Stimulated activated CD4-positive, alpha-beta T cell treated with anti-CD3 and anti-CD28 coated beads, Interleukin-1b, Interleukin-23, amount 100 ng/mL, for 1 hour (primary cell): ENCODE measurements at places on chromosomes 7 and 10.

DNA sequence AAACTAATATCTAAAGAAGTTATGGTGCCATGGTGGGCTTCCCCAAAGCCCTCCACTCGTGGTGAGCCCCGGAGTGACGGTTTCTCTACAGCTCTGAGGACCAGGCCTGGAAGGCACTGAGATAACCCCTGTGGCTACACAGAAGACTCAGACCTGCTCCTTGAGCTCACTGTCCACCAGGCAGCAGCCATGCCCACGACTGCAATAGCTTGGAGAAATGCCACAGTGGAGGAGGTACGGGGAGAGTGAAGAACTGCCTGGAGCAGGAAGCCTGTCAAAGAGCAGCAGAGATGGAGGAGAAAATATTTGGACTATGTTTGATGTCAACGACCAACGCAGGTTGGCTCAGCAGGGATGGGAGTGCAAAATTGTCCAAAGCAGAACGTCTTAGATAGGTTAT, 300.1 kb upstream of the NPSR1 start:
- DNase-seq = no peak

DNA sequence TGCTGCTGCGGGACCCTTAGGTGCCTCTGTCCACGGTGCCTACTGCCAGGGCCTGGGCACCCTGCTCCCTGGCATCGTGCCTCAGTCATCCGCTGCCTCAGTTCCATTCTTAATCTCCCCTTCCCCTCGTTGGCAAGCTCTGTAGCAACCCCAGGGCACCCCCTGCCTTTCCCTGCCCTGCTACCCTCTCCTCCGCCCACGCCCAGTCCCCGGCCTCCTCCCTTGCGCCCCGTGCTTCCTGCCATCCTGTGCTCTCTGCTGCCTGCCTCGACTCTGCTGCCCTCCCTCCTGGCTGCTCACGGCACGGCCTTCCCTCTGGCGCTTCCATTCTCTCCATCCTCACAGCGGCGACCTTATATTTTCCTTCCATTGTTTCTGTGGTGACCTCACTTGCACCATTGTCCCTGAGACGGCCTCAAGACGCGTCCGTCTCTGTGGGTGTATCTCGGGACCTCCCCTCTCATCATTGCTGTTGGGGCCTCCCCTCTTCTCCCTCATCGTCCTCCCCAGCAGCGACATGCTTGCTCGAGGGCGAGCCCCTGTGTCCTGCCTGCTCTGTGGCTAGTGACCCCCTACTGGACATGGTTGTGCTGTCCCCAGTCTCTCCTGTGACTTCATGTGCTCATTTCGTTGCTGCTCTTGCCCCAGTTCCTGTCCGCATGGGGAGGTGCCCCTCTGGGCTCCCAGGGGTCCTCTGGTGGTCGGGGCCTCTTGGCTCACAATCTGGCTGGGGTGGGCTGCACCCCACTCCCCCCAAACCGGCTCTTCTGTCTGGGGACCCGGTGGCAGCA, 35.3 kb downstream of the AGAP3 start:
- DNase-seq = no peak

DNA sequence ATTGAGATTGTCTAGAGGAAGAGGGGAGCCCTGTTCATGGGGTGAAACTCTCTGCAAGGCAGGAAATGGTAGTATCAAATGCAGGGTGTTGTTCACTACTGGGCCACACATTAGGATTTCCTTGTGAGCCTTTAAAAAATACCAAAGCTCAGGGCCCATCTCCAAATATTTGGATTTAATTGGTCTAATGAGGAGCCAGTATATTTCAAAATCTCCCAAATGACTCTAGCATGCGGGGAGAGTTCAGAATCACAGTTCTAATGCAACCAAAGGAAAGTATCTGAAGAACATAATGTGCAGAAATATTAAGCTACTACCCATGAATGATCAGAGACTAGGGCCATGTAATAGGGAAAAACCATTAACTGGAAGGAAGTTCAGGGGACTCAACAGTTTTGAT, 27.3 kb downstream of the JCAD start:
- DNase-seq = no peak

DNA sequence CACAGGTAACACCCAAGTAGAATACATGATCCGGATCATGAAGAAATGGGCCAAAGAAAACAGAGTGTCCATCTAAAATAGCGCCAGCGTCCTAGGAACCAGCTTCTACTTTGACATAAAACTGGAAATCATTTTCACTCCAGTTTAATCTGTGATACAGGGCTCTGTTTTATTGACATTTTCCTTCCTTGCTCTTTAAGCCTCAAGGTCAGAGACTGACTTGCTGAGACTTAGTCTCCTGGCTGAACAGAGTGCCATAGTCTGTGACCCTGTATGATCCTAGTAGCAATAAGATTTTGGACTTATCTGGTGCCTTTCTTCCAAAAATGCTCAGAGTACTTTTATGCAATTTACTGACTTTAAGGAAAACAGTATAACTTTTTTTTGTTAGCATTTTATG, 41.7 kb upstream of the UBN2 start:
- DNase-seq = no peak

GRCh38 chr7:80197627-80198026, 63.0 kb downstream of the GNAI1 start:
- no peak for DNase-seq

- DNase-seq = no peak
Measured at GRCh38 chr10:118764195-118764594, 9.4 kb upstream of the CACUL1 start.

GRCh38 chr7:122528879-122529481, 169.9 kb downstream of the RNF133 start:
- no peak for DNase-seq

DNA sequence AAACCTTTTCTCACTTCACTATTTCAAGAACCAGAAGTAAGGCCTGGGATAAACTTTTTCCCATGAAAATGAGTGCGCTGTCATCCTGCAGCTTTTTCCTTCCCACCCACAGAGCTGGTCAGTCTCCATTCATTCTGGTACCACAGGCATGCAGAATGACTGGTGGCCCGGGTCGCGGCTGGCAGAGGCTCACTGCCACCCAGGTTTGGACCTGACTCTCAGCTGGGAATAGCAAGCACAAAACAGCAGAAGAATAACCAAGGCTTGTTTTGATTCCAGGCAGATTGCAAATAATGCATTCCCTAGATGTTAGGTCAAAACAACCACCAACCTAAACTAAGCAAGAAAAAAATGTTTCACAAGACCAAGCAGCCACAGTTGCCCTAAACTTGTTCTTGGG, 190.5 kb upstream of the NRP1 start:
- DNase-seq = no peak
